ELR (cell line): ENCODE measurements at places on chromosomes 5 and 9.

GRCh38 chr9:92617951-92618510, 51.9 kb downstream of the IPPK start:
- DNase-seq: no peak

DNA sequence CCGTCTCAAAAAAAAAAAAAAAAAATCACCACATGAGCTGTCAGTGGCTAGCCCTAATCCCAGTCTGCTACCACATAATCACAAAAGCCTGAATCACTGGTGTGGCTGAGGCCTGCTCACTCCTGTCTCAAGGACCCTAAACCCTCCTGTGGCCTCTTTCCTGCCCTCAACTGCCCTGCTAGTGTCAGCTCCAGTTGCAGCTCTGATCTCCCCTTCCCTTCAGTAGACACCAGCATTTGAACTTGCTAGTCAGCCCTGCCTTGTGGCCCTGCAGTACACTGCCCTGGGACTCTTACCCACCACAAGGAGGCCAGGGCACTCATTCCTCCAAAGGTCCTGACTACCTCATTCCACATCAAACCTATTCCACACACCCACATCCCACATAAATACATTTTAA, 9.5 kb upstream of the P4HA2 start:
- DNase-seq: peak; percentile 29

GRCh38 chr9:91395553-91396471, 27.8 kb downstream of the NFIL3 start:
- peak; percentile 92 for DNase-seq

DNA sequence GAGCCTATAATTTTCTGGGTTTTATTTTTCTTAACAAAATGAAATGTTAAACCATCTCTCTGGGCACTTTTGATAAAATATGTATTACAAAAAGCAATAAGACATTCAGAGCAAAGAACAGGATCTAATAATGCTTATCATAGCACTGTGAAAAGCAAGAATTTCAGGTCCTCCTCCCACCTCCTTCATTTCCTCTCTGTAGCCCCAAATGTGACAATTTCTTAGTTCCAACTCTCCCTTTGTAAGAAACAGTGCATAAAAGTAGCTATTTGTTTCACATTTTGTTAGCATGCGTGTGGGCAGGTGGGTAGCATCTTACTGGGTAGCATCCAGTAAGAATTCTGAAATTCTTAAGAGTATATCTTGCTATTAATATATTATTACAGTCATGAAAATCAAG, 130.9 kb upstream of the RASA1 start:
- no peak for DNase-seq

- peak; percentile 60 for DNase-seq
Measured at GRCh38 chr9:77475641-77476473, 172.3 kb downstream of the GNA14 start.

- no peak for DNase-seq
Measured at GRCh38 chr5:69075522-69076179, 18.2 kb upstream of the SLC30A5 start.

GRCh38 chr9:131237931-131238401, 38.3 kb downstream of the FAM78A start:
- peak; percentile 70 for DNase-seq

DNA sequence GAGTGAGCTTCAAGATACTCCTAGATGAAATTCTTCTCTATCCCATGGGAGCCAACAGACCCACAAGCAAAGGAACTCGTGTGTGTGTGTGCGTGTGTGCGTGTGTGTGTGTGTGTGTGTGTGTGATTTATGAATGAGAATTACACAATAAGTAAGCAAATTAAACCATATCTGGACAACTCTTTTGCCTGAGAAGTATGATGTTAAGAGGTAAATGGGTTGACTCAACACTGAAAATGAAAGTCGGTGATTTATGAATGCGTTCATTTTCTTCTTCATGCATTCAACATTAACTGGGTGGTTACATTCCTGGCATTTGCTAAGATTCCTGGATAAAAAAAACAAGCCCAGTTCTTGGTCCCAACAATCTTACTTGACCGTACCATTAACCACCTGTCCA, 171.3 kb upstream of the ZNF462 start:
- no peak for DNase-seq

DNA sequence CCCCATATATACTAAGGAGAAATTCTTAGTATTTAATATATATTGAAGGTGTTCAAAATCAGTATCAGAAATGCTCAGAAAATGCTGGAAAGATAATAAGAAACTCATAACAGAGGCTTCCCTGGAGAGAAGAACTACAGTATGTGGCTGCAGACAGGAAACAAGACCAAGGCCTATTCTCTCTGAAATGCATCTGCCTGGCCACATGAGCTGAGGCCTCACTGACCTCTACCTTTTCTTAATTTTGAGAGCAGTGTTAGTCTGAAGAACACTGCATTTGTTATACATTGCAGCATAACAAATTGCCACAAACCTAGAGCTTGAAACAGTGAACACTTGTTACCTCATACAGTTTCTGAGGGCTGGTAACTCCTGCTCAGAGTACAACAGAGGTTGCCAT, 133.4 kb upstream of the SPEF2 start:
- DNase-seq: no peak

DNA sequence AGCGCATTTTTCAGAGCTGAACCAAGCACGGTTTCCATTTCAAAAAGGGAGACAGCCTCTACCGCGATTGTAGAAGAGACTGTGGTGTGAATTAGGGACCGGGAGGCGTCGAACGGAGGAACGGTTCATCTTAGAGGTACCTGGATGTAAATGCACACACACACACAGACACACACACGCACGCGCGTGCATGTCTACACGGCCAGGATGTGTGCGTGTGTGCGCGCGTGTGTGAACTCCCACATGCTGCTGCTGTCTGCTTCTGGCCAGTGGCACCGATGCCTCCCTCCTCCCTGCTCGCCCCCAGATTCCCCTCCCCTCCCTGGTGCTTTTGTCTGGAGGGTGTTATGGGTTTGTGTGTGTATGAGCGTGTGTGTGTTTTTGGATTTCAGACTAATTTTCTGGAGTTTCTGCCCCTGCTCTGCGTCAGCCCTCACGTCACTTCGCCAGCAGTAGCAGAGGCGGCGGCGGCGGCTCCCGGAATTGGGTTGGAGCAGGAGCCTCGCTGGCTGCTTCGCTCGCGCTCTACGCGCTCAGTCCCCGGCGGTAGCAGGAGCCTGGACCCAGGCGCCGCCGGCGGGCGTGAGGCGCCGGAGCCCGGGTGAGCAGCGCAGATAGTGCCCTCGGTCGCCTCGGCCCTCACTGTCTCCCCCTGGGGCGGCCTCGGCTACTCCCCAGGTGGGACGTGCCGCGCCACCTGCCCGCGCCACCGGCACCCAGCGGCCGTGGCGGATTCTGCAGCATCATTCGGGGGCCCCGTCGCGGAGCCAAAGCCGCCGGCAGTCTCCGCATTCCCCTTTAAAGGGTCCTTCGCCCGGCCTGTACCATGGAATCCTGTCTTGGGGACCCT, at the start of gene NTRK2:
TSS of gene NTRK2 (plus strand) at position 442 of the 850 bp plus-strand sequence. CDS start 1,020 bp downstream, outside the sequence.
- no peak for DNase-seq

DNA sequence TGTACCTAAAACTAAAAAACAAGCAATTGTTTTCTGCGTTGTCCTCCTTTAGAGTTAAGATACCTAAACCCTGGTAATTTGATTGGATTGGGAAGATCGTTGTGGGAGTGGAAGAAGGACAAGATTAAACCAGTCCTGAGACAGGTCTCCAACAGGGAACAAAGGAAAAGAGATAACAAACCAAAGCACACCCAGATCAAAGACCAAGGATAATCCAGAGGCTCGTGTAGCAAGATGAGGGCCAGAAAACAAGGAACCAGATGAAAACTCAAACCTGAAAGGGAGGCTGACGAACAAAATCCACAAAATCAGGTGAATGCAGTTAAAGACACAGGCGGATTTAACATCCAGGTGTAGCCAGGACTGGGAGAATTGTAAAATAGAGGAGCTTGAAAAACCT, 618.1 kb downstream of the SLCO4C1 start:
- no peak for DNase-seq

DNA sequence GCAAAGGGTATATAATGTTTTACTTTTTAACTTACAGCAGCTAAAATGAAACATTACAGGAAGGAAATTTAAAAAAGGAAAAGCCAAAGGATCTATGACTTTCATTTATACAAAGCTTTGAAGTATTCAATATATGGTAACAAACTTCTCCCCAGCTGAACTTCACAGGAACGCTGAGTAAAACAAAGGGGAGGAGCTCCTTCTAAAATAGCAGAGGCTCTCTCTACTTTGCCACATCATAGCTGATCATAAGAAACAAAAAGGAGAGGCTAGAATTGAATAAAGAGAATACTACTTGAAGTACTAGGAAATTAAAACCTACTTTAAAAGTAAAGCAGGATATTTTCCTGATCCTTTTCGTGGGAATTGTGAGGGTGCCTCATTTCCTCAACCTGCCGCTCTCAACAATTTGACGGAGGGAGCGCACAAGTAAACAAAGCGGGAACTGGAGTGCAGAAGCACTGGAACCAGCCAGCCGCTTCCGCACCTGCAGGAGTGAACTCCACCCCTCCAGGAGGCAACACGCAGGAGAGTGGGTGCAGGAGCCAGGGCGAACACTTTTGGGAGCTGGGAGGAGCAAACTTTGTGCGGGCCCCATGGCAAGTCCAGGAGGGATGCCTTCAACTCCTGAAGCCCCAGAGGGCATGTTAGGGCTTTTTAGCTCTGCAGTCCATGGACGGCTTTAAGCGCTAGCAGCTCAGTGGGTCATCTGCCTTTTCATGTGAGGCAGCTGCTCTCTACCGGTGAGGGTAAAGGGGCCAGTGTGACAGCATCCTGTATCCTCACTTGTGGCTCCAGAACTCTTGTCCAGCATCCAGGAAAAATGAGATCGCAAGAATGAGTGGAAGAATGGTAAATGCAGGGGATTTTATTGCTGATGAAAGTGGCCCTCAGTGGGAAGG, 757.4 kb downstream of the PTPRD start:
- no peak for DNase-seq

DNA sequence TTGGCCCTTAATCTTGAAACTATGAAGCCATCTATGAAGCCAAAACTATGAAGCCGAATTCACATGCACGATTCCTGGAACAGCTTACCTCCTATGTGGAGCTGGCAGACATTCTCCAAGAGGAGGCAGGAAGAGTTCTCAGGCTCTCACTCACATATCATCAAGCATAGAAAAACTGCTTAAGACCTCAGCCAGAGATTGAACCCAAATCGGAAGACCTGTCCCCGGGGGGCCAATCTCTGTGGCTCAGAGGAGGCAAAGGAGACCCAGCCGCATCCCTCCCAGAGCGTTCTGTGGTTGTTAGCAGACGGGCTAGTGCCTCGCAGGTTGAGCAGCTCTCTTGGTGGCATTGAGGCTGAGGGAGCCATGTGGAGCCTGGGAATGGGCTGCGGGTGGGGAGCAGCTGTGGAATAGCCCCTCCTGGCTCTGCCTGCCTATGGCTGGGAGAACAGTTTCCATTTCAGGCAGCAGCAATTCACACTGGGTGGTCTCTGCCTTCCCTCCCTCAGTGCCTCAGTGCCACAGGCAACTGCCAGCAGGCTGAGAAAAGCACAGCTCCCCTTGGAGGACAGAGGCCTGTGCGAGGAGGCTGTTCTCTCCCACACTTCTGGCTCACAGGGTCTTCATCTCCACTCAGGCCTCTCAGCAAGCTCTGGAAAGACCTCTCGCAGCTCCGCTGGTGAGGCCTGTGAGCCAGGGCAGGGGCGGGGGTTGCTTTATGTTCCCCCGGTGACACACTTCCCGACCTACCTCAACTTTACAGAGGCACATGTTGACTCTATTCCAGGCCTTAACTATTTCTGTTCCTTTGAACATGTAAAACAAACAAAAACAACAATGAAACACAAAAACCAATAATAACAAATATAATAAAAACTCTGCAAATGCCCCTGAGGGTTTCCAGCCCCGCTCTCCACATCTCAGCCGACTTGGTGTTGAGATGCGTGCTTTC, 17.4 kb upstream of the TMEM174 start:
- no peak for DNase-seq

DNA sequence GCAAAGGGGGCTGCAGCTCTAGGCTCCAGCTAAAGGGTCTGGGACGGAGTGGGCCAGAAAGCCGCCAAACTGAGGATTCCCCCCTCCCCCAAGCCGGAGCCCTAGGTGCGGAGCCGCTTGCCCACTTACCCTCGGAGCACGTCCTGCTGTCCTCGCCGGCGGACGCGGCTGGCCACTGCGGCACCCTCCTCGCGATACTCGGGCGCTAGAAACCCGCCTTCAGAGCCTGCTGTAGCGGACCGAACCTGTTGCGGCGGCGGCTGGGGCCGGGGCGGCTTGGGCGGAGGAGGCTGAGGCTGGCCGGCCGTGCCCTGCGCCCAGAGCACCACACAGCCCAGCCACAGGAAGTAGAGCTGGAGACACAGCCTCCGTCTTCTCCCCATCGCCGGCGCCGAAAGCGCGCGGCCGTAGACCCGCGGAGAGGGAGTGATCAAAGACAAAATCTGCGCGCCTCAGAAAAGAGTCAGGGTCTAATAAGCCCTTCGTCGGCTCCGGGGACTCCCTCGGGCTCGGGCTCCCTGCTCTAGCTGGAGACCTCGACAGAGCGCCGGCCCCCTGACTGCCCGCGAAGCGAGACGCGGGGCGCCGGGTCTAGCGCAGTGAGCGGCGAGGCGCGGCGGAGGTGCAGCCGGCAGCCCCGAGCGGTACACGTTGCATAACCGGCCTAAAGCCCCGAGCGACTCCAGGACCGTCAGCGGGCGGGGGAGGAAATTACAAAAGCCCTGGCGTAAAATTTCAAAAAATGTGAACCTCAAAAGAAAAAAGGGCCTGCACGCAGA, 635 bp downstream of the FBN2 start:
- peak; percentile 71 for DNase-seq

- DNase-seq: peak; percentile 14
Measured at GRCh38 chr5:58107704-58108103, 352.2 kb downstream of the PLK2 start.

- DNase-seq: no peak
Measured at GRCh38 chr5:75275756-75276155, 39.1 kb upstream of the ANKRD31 start.

- DNase-seq: no peak
Measured at GRCh38 chr5:27734838-27735237, 696.5 kb upstream of the CDH9 start.

DNA sequence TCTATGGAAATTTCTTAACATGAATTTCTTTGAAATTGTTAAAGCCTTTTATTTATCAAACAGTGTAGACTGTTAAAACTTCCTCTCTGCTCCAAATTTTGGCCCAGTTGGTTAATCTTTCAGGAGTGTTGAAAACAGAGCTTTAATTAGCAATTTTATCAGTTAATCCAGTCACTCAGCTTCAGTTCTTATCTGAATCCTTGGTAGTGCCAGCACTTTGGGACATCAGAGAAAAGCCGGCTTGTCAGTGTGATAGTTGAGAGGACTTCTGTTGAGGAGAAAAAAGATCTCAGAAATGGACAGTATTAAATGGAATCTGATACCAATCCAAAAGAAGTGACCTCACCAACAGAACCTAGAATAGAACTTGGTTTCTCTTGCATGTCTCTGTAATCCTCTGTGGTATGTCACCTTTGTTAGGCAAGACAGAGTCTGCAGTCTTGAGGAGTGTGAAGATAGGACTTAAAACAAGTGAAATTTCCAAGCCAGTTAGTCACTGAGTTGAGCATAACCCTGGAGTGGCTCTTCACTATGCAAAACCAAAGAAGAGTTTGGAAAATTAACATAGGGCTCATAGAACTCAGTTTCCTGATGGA, 251.8 kb downstream of the NNT start:
- no peak for DNase-seq

GRCh38 chr5:39547553-39548154, 122.9 kb upstream of the DAB2 start:
- DNase-seq: peak; percentile 81

GRCh38 chr5:157915638-157916037, 56.7 kb upstream of the CLINT1 start:
- DNase-seq: no peak
